ENCODE measurements at places on chromosomes 4 and X.

DNA sequence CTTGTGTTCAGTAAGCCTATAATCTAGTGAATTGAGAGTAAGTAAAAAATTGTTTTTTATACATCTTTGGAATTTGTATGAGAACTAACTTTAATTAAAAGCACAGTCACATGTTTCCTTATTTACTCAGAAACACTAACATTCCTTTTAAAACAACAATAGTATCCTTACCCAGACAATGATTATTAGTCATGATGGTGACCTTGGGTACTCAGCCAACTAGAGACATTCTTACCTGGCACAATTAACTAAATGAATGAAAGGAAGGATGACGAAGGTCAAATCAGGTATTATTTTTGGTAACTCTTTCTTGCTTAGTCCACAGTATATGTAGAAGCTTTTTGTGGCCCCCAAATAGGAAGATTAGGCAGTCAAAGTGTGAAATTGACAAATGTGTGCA lies 901.0 kb downstream of the FAT4 start:
- DNase-seq = no peak

GRCh38 chr4:113513382-113513781 lies 248.2 kb downstream of the CAMK2D start:
- DNase-seq = no peak

GRCh38 chr4:99625369-99625768 lies 32.3 kb downstream of the C4orf54 start:
- no peak for DNase-seq

DNA sequence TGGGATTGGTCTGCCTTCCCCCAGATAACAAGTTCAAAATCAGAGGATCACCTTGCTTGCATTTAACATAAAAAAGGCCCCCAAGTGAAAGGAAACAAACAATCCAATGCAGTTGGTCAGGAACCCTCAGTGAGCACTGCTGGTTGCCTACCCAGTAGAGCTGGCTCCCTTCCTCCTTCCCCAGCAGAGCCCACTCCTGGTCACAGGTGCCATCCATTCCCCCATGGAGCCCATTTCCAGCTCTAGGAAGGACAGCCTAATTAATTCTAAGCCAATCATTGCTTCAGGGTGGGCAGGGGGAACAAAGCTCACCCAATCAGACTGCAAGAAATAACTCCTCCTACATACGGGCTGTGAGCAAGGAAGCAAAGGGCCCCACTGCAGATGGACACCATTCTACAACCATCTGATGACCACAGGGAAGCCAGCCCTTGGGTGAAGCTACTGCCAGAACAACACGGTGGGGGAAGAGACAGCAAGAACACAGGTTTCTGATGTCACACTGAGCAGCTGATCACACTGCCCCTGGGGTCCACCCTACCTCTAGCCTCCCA lies 86.5 kb downstream of the SH3KBP1 start:
- DNase-seq = no peak

- no peak for DNase-seq
These were observed 2358.0 kb downstream of the ARAP2 start for GRCh38 chr4:33886356-33886755.

GRCh38 chrX:15750611-15751154 lies 12.6 kb downstream of the CA5B start:
- no peak for DNase-seq

GRCh38 chr4:2183394-2183793 lies 58.5 kb downstream of the HAUS3 start:
- DNase-seq = no peak

DNA sequence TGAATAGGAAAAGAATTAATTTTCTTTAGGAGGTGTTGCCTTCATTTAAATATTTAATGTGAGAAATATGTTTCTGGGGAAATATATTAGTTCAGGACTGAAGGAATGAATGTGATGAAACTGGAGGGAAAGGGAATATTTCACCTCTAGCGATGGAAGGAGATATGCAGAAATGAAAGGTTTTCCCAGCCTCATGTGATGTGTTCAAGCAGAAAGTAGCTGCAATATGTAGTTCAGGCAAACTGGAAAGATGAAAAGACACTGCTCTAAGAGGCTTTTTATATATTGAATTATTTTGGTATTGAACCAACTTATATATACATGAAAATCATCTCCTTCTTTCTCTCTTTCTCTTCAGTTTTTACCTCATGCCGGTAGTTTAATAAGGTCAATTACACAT lies 3.4 kb downstream of the GRID2 start:
- no peak for DNase-seq

GRCh38 chrX:3362956-3363355 lies 16.5 kb upstream of the MXRA5 start:
- no peak for DNase-seq

DNA sequence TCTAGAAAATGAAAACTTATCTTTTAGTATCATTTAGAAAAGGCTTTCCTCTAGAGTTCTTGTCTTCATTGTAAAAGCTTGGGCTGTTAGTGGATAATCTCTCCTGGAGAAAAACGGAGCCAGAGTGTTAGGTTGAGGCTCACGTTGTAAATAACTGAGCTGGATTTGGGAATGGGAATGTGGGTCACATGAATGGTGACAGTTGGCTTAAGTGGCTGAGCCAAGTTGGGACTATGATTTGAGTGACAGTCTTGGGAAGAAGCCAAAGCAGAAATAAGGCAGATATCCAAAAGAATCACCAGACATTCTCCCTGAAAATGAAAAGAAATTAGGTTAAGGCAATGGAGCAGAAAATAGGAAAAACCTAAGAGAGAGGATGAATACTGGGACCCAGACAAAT lies 33.6 kb upstream of the PDGFC start:
- DNase-seq = no peak

DNA sequence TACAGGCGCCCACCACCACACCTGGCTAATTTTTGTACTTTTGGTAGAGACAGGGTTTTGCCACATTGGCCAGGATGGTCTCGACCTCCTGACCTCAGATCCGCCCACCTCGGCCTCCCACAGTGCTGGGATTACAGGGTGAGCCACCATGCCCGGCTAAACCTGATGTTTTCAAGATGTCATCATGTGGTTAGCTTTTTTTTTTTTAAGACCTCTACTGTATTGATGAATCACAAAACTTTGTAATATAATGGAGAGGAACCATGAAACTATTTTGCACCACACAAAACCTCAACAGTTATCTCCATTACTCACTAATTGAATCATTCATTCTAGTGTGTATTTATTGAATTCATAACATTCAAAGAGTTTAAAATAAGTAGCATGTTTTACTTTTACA lies 94.7 kb upstream of the NEIL3 start:
- DNase-seq = peak; percentile 77

DNA sequence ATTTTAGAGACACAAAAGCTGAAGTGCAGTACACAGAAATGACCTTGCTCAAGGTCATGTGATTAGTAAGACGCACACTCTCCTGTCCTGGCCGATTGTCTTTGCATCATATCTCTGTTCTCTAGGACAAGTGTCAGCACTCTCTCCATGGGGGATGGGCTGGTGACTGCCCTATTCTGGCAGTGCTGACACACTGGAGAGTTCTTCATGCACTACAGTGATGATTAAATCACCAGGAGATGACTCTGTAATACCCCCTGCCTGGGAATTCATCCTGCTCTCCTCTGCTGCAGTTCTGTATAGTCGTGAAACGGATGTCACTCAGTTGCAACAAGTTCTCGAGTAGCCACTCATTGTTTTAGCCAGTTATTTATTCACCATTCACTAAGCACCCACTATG lies 5.3 kb upstream of the SHISA3 start:
- DNase-seq = peak; percentile 64

- no peak for DNase-seq
These were observed 88.5 kb downstream of the FIP1L1 start for GRCh38 chr4:53465891-53466290.

DNA sequence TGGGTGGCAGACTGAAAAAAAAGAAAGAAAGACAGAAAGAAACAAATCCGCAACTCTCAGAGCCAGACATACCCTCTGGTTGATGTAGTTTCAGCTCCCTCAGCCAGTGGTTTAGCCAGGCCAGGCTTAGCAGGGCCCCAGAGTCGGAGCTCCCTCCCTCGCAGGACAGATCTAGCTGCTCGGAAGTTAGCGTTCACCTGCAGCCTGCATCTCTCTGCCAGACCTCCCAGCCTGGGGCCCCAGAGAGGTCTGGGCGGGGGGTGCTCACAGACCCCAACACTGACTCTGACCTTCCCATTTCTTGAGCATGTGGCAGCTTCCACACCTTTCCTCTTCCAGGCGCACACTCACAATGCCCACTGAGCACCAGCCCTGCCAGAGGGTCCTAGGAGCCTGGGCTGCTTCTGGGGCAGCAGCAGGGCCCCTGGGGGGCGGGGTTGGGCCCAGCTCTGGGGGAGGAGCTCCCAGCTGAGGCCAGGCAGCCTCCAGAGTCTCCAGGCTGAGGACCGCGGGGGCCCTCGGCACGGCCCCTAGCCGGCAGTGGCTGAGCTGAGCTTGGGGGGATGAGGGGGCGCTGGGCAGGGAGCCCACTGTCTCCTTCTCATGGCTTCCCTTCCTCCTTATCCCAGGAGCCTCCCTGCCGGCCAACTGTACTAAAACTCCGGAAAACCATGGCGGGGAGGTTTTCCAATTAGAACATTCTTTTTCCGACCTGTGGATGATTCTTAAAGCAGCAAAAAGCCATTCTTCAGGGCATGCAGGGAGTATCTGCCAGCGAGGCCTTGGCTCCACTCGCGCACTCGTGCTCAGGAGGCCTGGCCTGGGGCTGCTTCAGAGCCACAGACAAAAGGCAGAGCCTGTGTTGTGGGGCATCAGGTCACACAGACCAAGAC lies 4.6 kb upstream of the ZNF185 start:
- DNase-seq = no peak

Data from fibroblast of skin of back (primary cell).